ENCODE measurements at places on chromosomes 1 and 21. TPM values are rescaled to one million over a fixed set of nuclear protein-coding genes. Genes with fewer than 3 reads are reported as not detected.

The ZBTB37 gene
- 3.8 TPM for total RNA-seq

The TMIGD3 gene
- total RNA-seq = not detected

The SSR2 gene
- 564 TPM for total RNA-seq

The LCE1E gene
- not detected for total RNA-seq

The OPRD1 gene
- under 0.01 TPM for total RNA-seq

The UTS2 gene
- 0.26 TPM for total RNA-seq

The NR5A2 gene
- not detected for total RNA-seq

The ARTN gene
- total RNA-seq = 20.1 TPM

The SEMA4A gene
- 16.9 TPM for total RNA-seq

The C1orf94 gene
- total RNA-seq = not detected

Measured in bronchial epithelial cell (primary cell).